ENCODE measurements at places on chromosomes 7 and 10. TPM values are rescaled to one million over a fixed set of nuclear protein-coding genes. Genes with fewer than 3 reads are reported as not detected.

DNA sequence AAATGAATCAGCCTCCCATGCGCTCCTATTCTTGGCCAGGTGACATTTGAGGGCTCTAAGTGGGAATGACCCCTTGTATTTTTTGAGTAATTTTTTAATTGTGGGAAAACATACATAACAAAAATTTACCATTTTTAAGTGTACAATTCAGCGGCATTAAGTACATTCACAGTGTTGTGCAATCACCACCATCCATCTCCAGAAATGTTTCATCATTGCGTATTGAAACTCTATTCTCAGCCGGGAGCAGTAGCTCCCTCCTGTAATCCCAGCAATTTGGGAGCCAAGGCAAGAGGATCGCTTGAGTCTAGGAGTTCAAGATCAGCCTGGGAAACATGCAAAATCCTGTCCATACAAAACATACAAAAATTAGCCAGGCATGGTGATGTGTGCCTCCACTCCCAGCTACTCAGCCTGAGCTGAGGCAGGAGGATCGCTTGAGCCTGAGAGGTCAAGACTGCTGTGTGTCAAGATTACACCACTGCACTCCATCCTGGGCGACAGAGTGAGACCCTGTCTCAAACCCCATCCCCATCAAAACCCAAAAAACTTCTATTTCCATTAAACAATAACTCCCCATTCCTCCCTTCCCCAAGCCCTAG, 2.5 kb downstream of the ANTXRL start:
- DNase-seq: no peak

DNA sequence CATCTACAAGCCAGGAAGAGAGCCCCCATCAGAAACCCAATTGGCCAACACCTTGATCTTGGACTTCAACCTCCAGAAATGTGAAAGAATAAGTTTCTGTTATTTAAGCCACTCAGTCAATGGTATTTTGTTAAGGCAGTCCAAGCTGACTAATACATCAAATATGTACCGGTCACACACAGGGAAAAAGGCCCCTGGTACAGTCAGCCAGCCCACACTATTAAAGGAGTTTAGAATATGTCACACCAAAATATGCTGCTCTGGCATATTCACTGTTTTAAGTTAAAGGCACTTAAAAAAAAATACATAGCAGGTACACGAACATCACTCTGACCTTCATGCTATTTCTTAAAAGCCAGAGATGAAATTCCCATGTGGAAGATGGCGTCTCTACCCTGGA, 15.2 kb upstream of the CDCA7L start:
- DNase-seq: no peak

- no peak for DNase-seq
Measured at GRCh38 chr7:18638594-18639452, 143.3 kb downstream of the HDAC9 start.

- no peak for DNase-seq
Measured at GRCh38 chr7:32400676-32401075, 89.5 kb downstream of the LSM5 start.

DNA sequence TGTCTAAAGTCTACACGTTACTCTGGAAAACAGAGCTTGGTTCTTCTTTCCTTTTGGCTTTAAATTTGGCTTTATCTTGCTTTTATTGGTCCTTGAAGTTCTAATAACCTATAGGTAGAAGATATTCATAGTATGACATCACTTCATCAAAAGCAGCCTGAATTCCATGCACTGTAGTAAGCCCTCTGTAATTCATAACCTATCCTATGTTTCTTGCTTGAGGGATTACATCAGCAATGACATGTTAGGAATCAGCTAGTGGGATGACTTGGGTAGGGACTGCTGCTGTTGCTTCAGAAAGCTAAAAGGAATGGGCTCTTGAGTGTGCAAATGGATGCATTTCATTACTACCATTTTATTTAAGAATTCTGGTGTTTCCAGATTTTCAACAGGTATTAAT, 184.9 kb downstream of the PTEN start:
- DNase-seq: no peak

GRCh38 chr10:14751014-14751896, 23.4 kb downstream of the FAM107B start:
- DNase-seq: peak; percentile 60

DNA sequence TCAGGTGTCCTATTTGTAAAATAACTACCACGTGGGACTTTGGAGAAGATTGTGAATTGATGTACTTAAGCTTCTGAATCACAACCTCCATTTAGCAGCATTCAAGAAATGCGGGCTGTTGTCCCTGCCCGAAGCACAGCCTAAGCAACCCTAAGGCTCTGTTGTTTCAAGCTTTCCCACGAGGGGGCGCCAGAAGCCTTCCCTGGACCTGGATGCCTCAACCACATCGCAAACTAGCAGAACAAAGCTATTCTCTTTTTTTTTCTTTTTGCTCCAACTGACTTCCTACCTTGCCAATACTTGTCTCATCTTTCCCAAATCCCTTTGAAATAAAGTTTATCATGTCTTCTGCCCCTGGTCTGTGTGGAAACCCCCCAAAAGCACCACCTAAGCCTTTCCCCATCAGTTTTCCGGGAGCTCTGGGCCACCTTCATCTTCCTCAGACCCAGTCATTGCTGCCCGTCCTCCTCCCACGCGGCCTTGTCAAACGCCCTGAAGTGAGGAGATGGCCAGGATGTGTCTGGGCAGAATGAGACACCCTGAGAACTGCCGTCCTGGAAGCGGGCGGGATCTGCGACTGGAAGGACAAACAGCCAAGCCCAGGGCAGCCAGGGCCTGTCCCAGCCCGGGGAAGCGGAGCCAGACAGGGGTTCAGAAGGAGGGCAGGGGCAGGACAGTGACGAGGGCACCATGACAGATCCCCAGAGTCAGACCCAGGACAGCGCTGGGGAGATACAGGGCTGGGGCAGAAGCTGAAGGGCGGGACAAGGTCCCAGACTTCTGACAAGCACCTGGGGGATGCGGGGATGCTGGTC, 112.7 kb downstream of the SLIT1 start:
- peak; percentile 76 for DNase-seq

GRCh38 chr10:99382176-99382575, 48.2 kb downstream of the GOT1 start:
- no peak for DNase-seq

GRCh38 chr7:134636008-134636449, 10.6 kb upstream of the BPGM start:
- DNase-seq: no peak

DNA sequence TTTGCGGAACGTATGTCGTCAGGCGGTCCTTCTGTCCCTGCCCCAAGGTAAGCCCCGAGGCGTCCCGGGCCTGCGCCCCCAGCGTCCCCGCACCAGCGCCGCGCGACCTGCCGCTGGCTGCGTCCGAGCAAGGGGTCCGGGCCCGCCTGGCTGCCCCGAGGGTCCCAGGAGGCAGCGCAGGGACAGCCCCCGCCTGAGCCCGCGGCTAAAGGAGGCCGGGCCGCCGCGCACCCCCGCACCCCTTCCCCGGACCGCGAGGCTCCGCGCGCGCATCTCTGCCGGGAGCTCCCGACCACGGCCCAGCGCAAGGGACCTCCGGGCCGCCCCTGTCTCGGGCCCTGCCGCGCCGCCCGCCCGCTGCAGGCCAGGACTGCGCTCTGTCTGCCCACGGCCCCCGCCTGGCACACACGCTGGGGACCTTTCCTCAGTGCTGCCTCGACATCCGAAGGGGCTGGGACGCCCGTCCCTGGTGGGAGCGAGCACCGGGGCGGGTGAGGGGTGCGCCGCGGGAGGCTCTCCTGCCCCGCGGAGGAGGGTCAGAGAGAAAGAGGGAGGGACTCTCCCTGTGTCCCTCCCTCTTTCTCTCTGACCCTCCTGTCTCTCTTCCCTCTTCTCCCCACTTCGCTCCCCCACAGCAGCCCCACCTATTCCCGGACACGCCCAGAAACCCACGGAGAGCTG, 25.0 kb downstream of the SHH start:
- DNase-seq: no peak

DNA sequence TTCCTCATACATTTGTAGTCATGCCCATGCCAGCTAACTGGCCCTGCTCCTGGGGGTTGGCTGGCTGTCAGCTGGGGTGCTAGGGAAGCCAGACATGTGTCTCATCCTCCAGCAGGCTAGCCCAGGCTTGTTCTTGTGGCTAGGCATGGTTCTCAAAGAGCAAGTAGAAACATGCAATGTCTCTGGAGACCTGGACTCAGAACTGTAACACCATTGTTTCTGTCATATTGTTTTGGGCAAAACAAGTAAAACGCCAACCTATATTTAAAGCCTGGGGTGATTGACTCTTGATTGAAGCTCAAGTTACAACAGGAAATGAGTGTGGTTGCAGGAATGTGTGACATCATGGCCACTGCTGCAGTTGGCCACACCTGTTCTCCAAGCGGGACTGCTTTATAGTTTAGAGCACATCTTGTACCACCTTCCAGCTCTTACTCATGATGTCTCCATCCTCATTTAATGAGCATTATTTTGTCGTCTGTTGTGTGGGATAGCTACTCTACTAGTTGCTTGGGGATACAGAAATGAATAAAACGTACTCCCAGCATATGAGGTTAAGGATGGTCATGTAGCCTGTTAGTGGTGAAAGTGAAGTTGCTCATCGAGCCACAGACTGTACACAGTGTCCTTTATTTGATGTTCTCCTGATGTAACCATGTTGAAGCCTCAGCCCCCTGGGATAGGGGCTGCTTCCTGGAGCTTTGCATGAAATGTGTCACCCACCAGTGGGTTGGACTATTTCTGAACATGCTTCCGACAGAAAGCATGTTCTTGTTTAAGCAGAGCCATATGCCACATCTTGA, 168.4 kb downstream of the SORCS3 start:
- no peak for DNase-seq

- DNase-seq: no peak
Measured at GRCh38 chr7:32347244-32347828, 142.8 kb downstream of the LSM5 start.

DNA sequence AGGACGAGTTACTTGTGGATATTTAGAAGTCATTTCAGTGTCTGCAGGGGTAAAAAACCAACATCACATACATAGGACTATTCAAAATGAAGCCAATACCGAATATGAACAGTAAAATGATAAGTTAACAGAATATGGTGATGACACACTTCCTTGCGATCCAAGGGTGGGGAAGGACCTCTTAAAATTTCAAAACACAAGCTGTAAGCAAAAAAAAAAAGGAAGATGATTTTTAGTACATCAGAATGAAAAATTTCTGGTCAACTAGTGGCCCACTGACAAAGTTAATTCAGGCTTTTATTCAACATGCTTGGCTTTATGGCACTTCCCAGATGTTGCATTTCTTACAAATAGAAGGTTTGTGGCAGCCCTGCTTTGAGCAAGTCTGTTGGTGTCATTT, 19.0 kb upstream of the GALNTL5 start:
- no peak for DNase-seq

GRCh38 chr7:80785961-80786536, 132.8 kb downstream of the SEMA3C start:
- no peak for DNase-seq

GRCh38 chr7:76302347-76303201, at the start of gene HSPB1:
Gene HSPB1 (plus strand): TSS chr7:76302673. CDS start chr7:76302713, 40 bp downstream.
- peak; percentile 97 for DNase-seq

DNA sequence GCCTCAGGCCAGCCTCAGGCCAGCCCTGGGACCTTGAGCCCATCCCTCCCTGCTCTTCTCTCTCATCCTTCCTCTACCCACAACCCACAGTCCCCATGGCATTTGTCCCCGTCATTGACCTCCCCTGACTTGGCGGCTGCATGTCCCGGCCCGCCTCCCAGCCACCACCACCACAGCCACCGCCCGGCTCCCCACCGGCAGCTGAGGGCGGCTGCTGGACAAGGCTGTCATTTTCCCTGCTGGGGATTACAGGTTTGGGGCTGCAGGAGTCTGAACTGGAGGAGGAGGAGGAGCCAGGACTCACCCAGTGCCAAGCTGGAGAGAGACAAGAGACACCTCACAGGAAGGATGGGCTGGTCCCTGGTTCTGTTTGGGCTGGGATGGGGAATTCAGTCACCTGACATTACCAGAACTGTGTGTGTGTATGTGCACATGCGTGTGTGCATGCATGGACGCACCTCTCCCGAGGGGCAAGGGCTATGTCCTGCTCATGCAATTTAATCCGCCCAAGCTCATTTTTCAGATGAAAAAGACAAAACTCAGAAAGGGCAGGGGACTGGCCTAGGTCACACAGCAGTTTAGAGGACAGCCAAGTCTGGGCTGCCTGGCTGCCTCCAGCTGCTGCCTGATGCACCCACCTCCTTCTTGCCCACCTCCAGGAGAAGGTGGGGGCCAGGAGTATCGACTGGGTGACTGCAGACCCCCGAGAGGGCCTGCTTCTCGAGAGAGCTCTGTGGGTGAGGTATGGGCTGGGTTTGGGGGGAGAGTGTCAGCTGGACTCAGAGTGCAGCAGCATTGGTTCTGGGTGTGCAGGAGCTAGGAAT, 113.1 kb downstream of the ZMIZ1 start:
- DNase-seq: no peak

- DNase-seq: no peak
Measured at GRCh38 chr10:117511601-117512390, 30.8 kb upstream of the EMX2 start.

GRCh38 chr7:66050337-66050957, 25.2 kb upstream of the ASL start:
- no peak for DNase-seq

DNA sequence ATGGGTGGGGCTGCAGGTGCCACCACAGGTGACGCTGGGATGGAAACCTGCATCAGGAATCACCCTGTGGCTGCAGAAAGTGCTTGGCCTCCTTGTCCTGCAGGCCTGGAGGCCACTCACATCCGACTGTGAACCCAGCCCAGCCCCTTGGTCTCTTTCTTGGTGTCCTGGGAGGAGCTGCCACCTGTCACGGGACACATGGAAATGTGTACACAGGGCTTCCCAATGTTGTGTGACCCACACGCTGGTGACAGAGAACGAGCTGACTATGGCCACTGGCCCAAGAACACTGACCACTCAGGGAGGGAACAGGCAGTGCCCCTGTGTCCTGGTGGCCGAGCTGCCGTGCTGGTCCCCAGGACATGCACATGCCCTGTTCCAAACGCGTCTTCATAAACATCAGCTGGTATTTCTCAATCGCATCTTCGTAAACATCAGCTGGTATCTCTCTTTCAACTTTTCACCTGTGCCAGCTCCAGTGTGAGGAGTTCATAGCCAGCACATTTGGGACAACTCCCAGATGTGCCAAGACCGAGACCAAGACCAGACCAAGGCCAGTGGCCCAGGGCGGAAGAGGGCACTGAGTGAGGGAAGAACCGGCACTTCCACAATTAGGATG, 57.9 kb upstream of the INPP5A start:
- no peak for DNase-seq

DNA sequence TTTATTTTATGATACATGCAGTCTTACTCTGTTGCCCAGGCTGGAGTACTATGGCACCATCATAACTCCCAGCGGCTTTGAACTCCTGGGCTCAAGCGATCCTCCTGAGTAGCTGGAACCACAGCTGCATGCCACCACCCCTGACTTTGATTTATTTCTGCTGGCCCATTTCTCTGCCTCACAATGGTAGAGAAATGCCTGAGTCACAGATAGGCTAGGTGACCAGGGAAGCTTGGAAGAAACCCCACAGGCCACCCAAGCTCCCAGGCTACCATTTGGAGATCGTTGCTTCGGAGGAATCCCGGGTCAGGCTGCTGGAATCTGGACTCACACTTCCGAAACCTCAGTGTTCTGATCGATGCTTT, 17.4 kb upstream of the BAIAP2L1 start:
- DNase-seq: no peak

The AKR1C8 gene
- polyA plus RNA-seq: not detected

The DENND2A gene
- 3.8 TPM for polyA plus RNA-seq

The VAX1 gene
- not detected for polyA plus RNA-seq

The ASZ1 gene
- not detected for polyA plus RNA-seq

The CLDN15 gene
- polyA plus RNA-seq: 5.4 TPM

The COL13A1 gene
- polyA plus RNA-seq: 2.1 TPM

The FAM241B gene
- polyA plus RNA-seq: 3.7 TPM

The FBXL13 gene
- polyA plus RNA-seq: not detected

The FAM20C gene
- polyA plus RNA-seq: 12.7 TPM

The CFAP43 gene
- 0.06 TPM for polyA plus RNA-seq

The CAV1 gene
- polyA plus RNA-seq: 93.0 TPM
